ENCODE measurements at places on chromosomes 2 and 18.

GRCh38 chr2:201260302-201260800, at the start of gene CASP8:
CASP8 (plus strand) TSS chr2:201260536; CDS start chr2:201266487, 5,951 bp downstream.
- DNase-seq: no peak

GRCh38 chr2:88283886-88284592, 113.9 kb downstream of the THNSL2 start:
- no peak for DNase-seq

GRCh38 chr2:63425079-63425416, 163.2 kb downstream of the WDPCP start:
- no peak for DNase-seq

DNA sequence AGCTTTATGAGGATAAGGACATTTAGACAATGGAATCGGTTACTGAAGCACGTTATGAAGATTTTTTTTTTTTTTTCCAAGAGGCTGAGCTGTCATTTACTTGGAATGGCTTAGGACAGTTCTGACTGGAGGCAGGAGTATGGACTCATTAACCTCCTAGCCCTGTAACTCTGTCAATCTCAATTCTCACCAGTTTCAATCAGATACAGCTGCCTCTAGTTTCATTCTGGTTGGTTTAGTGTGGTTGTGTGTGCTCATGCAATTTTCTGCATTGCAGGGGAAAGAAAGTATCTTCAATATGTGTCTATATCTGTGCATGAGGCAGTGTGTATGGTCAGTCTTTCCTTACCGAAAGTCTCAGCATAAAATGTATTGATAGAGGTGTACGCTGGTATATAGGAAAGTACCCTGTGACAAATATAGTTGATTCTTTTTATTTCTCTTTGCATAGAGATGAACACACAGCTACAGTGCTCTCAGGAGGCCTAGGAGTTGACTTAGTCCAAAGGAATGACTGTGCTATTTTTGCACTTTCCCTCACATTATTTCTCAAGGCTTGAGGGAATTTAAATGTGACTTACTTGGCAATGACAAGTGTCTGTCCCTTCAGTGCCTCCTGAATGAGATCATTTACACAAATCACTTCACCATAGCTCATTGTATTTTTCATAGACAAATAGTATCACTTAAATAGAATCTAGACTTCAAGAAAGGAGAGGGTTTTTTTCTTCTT, 50.5 kb upstream of the GRB14 start:
- no peak for DNase-seq

- no peak for DNase-seq
Measured at GRCh38 chr2:203209538-203209937, 29.3 kb upstream of the CYP20A1 start.

DNA sequence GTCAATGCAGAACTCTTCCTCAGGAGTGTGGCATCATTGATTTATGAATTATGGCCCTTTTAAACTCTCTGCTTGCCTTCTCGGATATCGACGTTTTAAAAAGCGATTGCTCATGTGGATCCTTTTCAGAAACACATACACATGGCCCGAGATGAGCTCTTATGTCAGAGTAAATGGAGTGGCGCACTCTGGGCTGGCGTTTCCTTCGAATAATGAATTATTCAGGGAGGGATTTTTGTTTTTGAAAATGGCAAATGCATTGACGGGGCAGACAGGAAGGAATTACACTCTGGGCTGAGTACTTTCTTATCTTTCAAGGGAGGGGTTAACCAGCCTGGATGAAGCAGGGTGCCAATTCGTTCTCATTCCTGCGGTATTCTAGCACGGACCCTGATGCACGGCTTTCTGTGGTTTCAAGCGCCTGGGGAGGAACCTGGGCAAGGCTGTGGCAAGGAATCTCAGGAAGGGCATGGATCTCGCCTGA, 142.7 kb downstream of the PRKCE start:
- DNase-seq: no peak

DNA sequence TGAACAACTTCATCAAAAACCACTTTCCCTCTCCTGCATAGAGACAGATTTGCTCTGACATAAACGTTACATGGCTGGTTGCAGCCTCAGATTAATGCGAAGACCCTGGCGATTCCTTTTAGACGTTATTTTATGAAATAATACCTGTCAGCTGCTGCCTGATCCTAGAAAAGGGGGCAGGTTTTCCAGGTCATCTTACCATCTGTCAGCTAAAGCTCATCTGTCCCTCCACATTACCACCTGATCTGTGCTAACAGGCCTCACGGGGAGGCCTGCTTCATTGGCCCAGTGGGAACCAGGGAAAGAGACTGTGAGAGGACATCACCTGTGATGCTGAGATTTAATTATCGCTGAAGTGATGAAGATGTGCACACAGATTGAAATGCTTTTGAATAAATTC, 261.0 kb downstream of the ARHGAP15 start:
- DNase-seq: no peak

- no peak for DNase-seq
Measured at GRCh38 chr18:9334973-9335696, 562 bp downstream of the TWSG1 start.
